ENCODE measurements at places on chromosomes 5 and 9.

- DNase-seq: no peak
Observed at GRCh38 chr5:117082977-117083376, 508.4 kb upstream of the SEMA6A start.

DNA sequence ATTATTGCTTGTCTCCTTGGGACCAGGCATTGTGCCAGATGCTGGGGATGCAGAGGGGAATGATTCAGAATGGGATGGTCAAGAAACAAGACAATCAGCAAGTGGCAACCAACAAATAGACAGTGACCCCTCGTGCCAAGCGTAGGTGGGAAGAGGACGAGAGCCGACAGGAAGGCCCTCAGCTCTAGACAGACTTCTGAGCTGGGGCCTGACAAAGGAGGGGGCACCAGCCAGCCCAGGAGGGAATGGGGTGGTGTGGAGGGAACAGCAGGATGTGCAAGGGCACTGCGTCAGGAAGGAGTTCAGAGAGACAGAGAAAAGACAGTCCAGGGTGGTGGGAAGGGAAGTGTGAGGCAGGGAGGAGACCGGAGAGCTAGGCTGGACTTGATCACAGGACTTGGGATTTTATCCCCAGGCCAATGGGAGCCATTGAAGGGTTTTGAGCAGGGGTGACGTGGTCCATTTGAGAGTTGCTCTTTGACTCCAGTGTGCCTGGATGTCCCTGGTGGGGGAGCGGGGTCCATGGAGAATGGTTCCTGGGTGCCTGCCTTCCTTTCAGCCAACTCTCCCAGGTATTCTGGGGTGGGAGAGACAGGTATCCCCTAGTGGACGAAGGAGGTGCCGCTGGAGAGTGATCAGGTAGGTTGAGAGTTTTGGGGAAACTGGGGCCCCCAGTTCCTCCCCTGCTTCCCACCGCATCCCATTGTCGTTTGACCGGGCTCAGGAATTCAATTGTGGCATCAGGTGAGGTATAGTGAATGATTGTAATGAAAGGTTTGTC, 79.3 kb upstream of the ZNF618 start:
- no peak for DNase-seq

GRCh38 chr9:136052991-136053756, 41.9 kb downstream of the NACC2 start:
- DNase-seq: no peak

GRCh38 chr9:134179918-134180785, 15.8 kb upstream of the RNU6ATAC start:
- no peak for DNase-seq

GRCh38 chr5:36724467-36725332, 118.3 kb downstream of the SLC1A3 start:
- DNase-seq: peak; percentile 93

GRCh38 chr5:7146886-7147285, 249.1 kb upstream of the ADCY2 start:
- DNase-seq: no peak

GRCh38 chr9:86735772-86736458, 211.4 kb downstream of the GAS1 start:
- DNase-seq: no peak

GRCh38 chr9:100714372-100715099, 136.7 kb downstream of the CAVIN4 start:
- DNase-seq: peak; percentile 59

GRCh38 chr9:2526071-2526828, 95.3 kb upstream of the VLDLR start:
- no peak for DNase-seq

- no peak for DNase-seq
Observed at GRCh38 chr5:143413958-143414669, 10.6 kb upstream of the NR3C1 start.

GRCh38 chr9:114336157-114336556, 6.5 kb downstream of the ORM2 start:
- no peak for DNase-seq
